Cerebellar nuclear complex (tissue), 1 donor: ENCODE measurements at places on chromosomes 7 and 10.

DNA sequence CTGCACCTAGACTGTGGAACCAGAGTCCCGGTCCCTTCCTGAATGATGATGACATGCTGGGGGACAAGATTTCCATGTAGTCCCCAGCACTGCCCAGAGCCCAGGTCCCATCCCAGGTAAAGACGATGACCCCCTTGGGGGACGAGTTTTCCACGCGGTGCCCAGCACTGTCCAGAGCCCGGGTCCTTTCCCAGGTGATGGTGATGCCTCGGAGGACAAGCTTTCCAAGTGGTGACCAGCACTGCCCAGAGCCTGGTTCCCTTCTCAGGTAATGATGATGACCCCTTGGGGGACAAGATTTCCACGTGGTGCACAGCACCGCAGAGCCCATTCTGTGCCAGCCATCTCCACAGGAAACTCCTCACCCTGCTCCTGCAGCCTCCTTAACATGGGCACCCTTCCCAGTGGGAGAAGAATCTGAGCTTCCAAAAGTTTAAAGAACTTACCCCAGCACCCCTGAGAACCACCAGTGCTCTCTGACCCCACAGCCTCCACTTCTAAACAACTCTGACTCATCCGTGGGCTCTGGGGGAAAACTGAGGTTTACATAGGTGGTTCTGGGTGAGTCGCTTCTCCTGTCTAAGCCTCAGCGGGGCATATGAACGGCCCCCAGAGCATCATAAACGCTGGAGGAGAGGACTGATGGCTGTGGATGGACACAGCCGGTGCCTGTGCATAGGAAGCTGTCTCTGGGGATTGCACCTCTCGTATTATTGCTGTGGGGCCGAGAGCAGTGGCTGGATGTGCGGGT lies 233.2 kb downstream of the TCERG1L start:
- no peak for DNase-seq

- DNase-seq = no peak
Measured at GRCh38 chr10:3835770-3836169, 50.8 kb upstream of the KLF6 start.

- no peak for DNase-seq
Measured at GRCh38 chr7:102099474-102099873, 187.2 kb upstream of the SH2B2 start.

GRCh38 chr10:132713421-132714095 lies 72.4 kb downstream of the NKX6-2 start:
- no peak for DNase-seq

DNA sequence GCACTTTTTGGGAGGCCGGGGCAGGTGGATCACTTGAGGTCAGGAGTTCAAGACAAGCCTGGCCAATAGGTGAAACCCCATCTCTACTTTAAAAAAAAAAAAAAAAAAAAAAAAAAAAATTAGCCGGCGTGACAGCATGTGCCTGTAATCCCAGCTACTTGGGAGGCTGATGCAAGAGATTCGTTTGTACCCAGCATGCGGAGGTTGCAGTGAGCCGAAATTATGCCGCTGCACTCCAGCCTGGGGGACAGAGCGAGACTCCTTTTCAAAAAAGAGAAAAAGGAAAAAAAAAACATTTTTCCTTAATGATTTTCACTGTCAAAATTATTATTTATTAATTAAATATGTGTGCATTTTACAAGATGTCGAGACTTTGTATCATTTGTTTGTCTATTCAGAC lies 253.6 kb downstream of the CNTNAP2 start:
- DNase-seq = no peak

DNA sequence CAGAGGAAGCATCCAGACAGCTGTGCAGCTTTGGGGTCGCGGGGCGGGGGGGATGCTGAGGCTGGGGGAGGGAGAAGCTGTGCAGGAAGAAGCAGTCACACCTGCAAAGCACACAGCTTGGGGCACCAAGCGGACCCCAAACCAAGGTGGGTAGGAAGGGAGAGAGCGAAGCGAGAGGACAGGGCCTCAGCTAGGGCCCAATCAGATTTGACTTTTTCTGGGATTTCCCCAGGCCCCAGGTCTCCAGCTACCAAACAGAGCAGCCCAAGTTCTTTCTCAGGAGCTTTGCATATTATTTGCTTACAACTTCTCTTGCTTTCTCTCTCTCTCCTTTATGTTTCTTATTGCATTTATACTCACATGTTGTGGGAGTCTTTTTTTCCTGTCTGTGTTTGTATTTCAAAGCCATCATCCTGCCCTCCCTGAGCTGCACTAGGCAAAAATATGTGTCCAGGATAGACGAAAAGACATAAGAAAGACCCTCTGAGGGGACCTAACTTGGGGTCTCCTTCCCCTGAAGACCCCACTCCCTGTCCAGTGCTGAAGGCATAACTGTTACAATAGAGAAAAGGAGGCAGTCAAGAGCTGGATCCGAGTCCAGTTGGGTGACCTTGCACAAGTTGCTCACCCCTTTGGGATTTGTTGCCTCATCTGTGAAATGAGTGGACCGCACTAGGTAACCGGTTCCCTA lies 50.6 kb upstream of the SMNDC1 start:
- no peak for DNase-seq

DNA sequence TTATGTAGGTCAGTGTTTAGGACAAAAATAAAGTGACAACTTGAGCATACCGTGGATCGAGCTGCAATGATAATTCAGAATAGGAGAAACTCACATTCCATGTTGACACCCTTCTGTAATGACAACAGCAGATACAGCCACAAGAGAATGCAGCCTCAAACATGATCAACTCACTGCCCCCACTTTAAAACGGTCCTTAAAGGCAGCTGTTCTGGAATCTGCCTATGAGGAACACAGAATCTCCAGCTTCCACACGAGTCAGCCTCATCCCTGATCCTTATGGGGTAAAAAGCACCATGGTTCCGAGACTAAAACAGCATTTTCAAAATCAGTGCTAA lies 32.5 kb upstream of the DAGLB start:
- no peak for DNase-seq

DNA sequence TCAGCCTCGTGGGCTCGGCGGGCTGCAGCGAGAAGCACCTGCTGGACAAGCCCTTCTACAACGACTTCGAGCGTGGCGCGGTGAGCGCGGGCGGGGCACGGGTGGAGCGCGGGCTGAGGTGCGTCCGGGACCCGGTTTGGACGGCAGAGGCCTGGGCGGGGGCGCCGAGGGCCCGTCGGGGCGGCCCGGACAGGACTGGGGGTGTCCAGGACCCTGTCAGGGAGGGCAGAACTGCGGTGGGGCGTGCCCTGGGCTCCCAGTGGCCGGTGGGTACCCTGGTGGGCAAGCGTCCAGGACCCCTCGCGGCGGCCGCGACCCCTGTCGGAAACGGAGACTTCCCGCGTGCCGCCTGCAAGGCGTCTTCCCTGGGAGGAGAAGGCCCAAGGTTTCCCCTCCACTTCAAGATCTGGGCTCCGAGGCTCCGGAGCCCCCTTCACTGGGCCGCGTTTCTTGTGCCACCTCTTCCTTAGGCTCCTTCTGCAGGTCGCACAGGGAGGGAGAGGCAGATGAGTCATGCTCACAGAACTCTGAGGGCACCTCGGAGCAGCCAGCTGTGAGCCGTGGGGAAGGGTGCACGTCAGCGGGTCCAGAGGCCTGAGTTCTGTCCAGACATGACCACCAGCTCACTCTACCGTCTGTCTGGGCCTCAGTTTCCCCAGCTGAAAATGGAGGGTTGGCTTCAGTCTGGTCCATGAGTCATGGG lies 485 bp downstream of the ALOX5 start:
- no peak for DNase-seq
